ENCODE measurements at places on chromosomes 3 and 15.

GRCh38 chr3:168425936-168426595 lies 330.3 kb upstream of the GOLIM4 start:
- no peak for DNase-seq

DNA sequence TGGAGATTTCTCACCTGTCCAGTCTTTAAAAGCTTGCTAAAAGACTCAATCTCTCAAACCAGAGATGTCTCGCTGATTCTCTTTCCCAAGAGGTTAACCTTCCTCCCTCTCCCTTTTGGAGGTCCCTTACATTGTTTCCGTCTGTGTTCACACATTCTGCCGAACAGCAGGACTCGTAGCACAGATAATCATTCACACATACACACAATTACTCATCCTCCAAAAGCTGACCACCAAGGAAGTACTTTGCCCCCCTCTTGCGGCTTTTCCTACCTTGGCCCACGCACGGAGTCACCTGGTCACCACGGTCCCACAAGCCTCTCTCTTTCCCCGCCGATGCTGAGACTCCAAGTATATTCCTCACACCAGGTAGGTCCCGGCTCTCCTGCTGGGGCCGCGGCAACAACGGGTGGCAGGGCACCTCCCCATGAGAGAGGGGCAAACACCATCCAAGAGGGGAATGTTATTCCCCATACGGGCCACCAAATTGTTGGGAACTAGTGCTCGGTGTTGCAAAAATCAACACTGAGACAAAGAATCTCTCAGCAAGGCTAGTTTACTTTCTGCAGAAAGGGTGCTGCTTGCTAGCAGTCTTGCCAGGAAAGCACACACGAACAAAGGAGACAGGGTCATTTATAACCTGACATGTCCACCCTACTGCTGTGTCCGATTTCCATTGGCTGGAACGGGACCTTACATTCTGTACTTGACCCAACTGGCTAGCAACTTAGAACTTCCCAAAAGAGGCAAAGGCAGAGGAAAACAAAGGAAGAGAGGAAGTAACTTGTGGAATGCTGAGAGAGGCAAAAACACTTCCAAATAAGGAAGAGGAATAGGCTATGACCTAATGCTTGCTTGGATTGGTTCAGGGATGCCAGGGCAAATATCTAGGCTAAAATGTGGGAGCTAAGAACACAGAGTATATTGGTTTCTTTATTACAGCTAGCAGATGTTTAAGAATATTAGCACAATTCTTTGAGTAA lies 102.1 kb upstream of the NECTIN3 start:
- DNase-seq = no peak

DNA sequence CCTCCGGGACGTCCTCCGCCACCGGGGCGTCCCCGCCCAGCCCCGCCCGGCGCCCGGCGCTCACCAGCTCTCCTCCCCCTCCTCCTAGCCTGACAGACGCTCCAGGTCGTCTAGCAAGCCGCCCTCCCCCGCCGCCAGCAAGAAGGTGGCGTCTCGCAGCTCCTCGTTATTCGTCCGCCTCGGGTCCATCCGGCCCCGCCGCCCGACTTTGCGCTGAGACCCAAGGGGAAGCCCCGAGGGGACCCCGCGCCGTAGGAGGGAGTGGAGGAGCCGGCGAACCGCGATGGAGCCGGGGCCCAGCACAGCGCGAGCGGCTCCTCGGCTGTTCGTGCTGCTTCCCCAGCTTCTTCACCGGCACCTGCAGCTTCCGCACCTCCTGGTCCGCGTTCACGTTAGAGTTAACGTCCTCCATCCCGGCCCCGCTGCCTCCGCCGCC lies 26.3 kb upstream of the MTHFS start:
- peak; percentile 57 for DNase-seq

- DNase-seq = no peak
These were observed 806.9 kb downstream of the GRM7 start for GRCh38 chr3:7667774-7668173.

- DNase-seq = no peak
These were observed 57.8 kb upstream of the C15orf39 start for GRCh38 chr15:75143738-75144334.

DNA sequence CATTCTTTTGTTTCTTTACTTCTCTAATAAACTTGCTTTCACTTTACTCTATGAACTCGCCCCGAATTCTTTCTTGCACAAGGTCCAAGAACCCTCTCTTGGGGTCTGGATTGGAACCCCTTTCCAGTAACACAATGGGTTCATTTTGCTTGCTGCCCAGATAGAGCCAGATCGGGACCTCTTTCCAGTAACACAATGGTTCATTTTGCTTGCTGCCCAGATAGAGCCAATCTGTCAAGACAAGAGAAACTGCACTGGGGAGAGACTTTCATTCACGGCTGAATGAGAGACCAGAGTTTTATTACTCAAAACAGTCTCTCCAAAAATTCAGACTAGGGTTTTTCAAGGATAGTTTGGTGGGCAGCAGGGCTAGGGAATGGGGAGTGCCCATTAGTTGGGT lies 25.4 kb downstream of the METTL6 start:
- no peak for DNase-seq

- no peak for DNase-seq
These were observed 99.1 kb upstream of the STT3B start for GRCh38 chr3:31433679-31433992.

- DNase-seq = peak; percentile 16
These were observed 6.1 kb downstream of the BCL6 start for GRCh38 chr3:187739094-187739560.

- DNase-seq = no peak
These were observed 229.0 kb upstream of the C2CD4B start for GRCh38 chr15:62394079-62394478.

- no peak for DNase-seq
These were observed 165.2 kb downstream of the ISL2 start for GRCh38 chr15:76501726-76502125.

DNA sequence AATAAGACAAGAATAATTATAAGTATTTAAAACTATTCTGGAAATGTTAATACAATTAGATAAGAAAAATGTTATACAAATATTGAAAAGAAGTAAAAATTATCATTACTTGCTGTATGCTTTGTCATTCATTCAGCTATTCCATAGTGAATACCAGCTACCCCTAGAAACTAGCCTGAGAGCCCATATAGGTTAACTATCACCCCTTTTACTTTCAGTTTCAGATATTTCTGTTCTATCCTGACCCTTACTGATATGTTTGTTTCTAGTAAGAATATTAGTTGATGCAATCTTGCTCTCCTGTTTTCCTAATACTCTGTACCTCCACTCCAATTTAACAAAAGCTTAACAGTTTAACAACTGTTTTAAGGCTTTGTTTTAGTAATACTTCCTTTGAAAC lies 31.6 kb downstream of the FAM227B start:
- DNase-seq = no peak

- DNase-seq = no peak
These were observed 423.1 kb downstream of the CNTN6 start for GRCh38 chr3:1515882-1516281.

DNA sequence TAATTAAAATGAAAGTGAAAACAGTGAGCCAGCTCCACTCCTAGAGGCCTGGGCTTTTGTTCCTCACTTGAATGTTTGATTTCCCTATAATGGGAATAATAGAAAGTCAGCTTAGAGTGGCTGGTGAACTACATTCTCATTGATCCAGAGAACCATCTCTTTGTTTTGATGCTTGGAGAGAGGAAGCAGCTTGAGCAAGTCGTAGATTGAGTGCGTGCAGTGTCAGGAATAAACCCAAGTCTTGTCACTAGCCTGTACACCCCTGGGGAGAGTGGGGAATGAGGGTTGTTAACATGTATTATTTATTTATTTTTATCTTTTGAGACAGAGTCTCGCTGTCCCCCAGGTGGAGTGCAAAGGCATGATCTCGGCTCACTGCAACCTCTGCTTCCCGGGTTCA lies 885 bp upstream of the LSG1 start:
- no peak for DNase-seq

- DNase-seq = no peak
These were observed 29.7 kb downstream of the SOX2 start for GRCh38 chr3:181741417-181741816.

Measured in activated T-helper 9 cell treated with anti-CD3 and anti-CD28 coated beads, Interleukin-2, amount 50 U/mL, for 16 hours (primary cell).